Stimulated activated CD4-positive, alpha-beta T cell treated with anti-CD3 and anti-CD28 coated beads, Interleukin-1b, Interleukin-23, amount 100 ng/mL, for 4 hours (primary cell): ENCODE measurements at places on chromosomes 2 and 18.

DNA sequence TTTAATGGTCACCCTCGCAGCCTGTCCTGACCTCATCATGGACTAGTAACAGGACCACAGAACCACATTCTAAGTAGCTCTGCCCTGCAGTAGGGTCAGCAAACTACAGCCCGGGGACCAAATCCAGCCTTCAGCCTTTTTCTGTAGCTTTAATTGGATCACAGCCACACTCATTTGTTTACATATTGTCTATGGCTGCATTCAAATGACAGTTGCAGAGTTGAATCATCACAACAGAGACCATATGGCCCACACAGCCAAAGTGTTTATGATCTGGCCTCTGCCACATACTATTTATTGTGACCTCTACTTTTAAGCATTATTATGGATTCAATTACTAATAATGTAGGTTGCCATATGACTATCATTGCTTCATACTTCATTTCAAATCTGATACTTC is 47.7 kb downstream of the MAP3K19 start:
- DNase-seq, result no peak

DNA sequence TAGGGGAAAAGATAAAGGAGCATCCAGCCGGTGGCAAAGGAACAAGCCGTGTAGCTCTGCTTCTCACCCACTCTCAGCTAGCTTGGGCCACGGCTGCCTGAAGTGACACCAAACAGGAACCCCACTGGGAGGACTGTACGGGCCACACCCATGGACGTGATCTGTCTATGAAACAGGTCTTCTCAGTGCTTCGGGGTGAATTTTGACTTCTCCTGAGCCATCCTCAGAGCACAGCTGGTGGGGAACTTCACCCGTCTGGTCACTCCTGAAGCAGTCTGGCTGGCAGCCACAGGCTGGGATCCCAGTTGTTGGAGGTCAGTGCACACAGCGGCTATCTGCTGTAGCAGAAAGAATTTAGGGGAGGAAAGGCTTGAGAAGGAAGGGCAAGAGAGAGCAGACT is 223.8 kb downstream of the FAM210A start:
- no peak for DNase-seq

DNA sequence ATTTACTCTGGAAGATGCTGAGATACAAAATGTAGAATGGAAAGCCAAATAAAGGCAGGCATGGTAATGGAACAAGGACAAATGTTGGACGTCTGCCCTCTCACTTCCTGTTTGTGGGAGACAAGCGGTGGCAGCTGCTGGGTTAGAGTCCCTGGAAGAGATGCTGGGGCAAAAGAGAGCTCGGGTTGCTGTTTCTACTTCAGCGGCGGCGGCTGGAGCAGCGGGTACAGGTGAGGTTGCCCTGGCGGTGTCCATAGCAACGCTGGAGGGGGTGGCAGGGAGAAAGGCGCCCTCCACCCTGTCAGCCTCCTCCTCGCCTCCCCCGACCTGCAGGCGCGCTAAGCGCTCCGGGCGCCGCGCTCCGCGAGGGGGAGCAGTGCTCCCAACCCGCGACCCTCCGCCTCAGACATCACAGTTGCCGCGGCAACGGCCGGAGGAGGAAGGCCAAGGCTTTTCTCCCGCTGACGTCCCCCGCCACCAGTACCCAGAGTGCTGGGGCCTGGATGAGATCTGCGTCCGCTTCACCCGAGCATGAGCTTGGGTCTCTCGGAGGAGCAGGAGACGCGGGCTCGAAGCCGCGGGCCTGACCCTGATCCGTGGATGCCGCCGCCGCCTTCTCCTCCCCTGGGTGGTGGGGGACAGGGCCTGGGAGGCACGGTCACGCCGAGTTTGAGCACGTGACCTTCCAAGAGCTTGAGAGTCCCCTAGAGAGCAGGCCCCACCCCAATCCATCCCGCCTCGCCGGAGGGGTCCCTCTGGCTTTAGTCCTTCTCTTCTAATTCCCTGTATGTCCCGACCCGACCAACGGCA is 65.6 kb downstream of the NOL4 start:
- DNase-seq, result no peak

DNA sequence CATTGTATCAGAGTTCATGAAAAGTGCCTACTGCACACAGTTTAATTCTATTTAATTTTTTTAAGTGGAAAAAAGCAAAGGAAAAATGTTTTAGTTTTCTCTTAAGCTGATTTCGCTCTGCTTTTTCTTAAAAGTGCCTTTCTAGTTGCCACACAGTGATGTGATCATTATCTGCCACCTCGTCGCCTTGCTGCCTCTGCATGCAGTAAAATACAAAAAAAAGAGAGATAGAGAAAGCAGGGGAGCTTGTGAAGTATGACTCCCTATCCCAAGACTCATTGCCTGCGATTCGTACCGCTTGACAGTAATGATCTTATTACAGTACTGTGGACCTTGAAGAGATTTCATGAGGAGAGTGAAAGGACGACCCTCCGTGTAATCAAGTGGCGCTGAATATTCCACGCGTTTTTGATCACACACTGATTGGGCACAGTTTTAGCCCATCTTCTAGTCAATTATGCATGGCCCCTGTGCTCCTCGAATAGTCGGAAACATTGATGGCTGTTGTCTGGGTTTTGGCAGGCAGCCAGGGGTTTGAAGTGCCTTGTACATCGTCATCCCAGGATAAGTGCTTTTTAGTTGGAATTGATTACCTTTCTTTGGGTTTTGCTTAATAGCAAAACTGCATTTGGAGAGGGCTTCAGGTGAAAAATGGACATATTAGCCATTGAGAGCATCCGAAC is 188.3 kb downstream of the GBX2 start:
- no peak for DNase-seq

DNA sequence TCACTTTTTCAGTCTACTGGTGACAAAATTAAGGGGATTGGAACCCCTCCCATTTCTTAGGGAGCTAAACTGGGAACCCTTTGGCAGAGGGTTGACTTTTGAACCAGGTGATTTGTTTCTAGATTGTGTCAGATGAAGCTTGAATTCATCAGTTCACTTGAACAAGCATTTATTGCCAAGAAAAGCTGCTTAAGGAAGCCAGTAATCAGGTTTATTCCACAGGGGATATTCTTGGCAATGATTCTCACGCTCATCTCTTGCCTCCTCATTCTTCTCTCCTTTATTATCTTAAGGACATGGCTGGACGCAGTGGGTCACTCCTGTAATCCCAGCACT is 101.0 kb downstream of the ALPK2 start:
- no peak for DNase-seq

DNA sequence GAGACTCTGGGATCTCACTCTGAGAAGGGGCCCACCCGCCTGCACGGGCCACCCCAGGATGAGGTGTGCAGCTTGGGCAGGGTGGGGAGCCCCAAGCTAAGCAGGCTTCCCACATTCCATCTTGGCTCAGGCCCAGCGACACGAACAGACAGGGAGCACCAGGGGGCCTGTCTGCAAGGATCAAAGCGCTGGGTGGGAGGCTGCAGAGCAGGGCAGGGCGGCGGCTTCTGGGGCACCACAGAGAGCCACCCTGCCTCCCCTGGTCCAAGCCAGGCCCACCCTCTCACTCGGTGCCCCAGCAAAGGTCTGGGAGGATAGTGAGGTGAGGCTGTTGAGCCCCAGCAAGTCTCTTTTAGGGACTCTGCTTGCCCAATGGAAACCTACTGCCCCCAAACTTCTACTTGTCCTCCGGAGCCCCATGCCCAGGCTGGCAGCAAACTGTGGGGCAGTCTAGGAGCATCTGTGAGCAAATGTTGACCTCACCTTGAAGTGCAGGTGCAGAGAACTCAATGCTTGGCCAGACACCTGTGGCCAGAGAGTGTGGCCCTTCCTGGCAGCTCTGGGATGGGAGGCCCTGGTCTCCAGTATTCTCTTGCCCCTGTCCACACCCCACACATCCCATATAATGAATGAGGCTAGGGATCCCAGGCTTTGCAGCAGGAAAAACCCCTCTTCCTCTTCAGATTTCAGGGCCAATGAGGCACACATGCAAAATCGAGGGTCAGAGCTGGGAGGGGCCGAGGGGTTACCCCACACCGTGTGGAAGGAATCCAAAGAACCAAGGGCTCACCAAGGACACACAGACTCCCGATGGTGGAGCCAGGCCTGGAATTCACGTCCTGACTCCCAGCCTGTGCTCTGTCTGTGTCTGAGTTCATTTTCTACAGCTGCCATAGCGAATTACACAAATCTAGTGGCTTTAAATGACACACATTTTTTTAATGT is 18.8 kb upstream of the GLI2 start:
- DNase-seq, result no peak

DNA sequence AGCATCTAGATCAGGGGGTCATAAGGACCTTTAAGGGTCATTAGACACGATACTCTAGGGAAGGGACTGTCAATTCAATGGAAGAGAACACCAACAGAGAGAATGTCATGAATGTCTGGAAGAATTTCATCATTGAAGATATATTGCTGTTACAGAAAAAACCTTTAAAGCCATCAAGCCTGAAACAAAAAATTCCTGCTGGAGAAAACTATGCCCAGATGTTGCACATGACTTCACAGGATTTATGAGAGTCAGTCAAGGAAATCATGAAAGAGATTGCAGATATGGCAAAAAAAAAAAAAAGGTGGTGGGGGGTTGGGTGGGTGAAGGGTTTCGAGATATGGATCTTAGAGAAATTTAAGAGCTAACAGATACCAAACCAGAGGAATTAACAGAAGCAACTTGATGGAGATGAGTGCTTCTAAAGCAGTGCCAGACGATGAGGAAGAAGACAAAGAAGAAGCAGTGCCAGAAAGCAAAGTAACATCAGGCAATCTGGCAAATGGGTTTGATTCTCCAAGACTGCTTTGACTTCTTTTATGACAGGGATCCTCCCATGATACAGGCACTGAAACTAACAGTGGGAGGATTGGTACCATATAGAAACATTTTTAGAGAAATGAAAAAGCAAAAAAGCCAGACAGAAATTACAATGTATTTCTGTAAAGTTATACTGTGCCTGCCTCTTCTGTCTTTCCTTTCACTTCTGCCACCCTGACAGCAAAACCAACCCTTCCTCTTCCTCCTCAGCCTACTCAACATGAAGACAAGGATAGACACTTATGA is 28.5 kb downstream of the MAP4K3 start:
- DNase-seq, result no peak

GRCh38 chr18:46449499-46449898 is 207.5 kb downstream of the LOXHD1 start:
- DNase-seq, result no peak

GRCh38 chr2:83229443-83229842 is 1229.6 kb downstream of the SUCLG1 start:
- DNase-seq, result no peak

GRCh38 chr2:223786943-223787342 is 50.4 kb downstream of the AP1S3 start:
- no peak for DNase-seq
